Omental fat pad (tissue), 4 donors: ENCODE measurements at places on chromosomes 1 and 21.

DNA sequence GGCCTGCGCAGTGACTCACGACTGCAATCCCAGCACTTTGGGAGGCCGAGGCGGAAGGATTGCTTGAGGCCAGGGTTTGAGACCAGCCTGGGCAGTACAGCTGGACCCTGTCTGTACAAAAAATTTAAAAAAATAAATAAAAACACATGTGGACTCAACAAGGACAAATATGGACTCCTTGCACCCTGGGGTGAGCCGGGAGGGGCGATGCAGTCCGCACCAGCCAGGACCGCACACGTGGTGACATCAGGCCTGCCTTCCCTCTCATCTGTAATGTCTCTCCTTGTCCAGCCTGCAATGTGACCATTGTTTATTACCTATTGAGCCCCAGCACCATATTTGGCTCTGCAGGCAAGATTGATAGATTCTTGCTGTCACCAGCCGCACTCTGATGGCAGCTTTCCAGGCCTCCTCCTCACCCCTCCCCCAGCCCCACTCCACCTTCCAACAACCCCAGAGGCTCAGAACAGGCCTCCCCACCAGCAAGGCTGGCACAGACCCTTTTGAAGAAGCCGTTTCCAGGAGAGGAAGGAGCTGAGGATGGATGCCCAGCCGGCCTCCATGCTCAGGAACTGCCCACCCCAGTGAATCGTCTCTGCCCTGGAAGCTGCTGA lies 55.2 kb downstream of the IRF2BP2 start:
- DNase-seq: no peak

- DNase-seq: no peak
Observed at GRCh38 chr1:2452201-2452931, 23.7 kb upstream of the PLCH2 start.

GRCh38 chr1:214009423-214010196 lies 21.8 kb downstream of the PROX1 start:
- no peak for DNase-seq

- DNase-seq: no peak
Observed at GRCh38 chr1:198681831-198682759, 43.3 kb downstream of the PTPRC start.

- DNase-seq: no peak
Observed at GRCh38 chr1:170483051-170483450, 48.9 kb upstream of the GORAB start.

DNA sequence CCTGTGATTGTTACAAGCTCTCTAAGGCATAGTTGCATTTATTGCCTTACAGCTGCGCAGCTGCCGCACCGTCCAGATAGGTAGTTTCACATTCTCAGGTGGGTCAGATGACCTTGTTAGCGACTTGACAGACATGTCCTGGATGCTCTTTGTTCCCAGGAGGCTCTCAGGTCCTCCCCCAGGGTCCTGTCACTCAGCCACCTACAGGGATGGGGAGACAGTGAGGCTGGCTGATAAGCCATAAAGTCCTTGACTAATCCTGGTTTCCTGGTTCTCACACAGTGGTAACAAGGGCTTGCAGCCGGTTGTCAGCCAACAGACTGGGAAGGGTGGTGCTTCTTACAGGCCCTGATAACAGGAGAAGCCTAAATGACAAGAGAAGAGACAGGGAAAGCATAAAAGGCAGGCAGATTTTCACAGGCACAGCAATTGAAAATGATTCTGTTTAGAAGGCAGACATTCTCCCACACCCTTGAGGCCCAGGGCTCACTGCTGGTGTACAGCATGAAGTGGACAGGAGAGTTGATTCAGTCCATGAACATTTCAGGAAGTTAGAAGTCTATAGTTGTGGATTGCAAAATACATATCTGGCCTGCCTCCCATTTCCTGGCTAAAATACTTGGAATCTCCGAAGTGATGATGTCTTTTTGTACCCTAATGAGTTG lies 2.9 kb downstream of the ARF1 start:
- DNase-seq: no peak

GRCh38 chr21:42703136-42703908 lies 49.9 kb downstream of the PDE9A start:
- no peak for DNase-seq

GRCh38 chr1:45772971-45773370 lies 22.5 kb upstream of the IPP start:
- no peak for DNase-seq
